ENCODE measurements at places on chromosomes 13 and 19.

GRCh38 chr13:40120781-40121180, 465.3 kb downstream of the COG6 start:
- peaks cover 7% of the 10 kb centered on the region for H3K4me1 ChIP-seq
- H3K27ac ChIP-seq = no peak overlapping the region
- H3K4me3 ChIP-seq = no peak overlapping the region
- no peaks in the 10 kb centered on the region for H3K36me3 ChIP-seq
- no peaks in the 10 kb centered on the region for H3K27me3 ChIP-seq

DNA sequence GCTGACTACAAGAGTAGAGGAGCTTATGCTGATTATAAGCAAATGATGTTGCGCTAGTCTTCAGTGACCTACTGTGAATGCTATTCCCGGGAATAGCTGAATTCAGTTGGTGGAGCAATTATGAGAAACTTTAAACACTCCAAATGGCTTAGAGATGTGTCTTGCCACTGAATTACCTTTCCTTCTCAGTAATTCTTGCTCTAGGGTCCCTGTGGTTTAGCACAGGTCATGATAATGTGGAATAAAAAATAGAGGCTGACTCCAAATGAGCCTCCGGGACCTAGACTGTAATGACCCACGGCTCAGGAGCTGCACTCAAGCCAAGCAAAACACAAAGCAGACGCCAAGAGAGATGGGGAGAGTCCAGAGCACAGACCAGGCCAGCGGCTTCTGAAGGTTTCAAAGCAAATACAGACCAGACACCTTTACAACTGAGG, 124.7 kb downstream of the RGCC start:
- no peak overlapping the region for H3K4me3 ChIP-seq
- H3K36me3 ChIP-seq = peaks cover 10% of the 10 kb centered on the region
- no peaks in the 10 kb centered on the region for H3K4me1 ChIP-seq
- no peak overlapping the region for H3K27ac ChIP-seq

DNA sequence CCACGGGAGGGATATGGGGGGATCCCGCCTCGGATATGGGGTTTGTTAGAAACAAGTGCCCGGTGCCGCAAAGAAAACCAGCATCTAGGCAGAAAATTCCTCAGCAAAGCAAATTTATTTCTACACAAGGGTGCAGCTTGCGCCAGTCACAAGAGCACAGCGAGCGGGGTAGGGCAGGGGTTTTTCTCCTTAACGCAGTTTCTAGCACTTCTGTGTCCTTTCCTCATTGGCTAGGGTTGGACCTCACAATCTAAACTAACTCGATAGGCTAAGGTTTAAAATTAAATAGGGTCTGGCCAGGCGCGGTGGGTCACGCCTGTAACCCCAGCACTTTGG, 595 bp downstream of the ZNF440 start:
- peaks cover 4% of the 10 kb centered on the region for H3K4me1 ChIP-seq
- H3K27me3 ChIP-seq = no peaks in the 10 kb centered on the region

DNA sequence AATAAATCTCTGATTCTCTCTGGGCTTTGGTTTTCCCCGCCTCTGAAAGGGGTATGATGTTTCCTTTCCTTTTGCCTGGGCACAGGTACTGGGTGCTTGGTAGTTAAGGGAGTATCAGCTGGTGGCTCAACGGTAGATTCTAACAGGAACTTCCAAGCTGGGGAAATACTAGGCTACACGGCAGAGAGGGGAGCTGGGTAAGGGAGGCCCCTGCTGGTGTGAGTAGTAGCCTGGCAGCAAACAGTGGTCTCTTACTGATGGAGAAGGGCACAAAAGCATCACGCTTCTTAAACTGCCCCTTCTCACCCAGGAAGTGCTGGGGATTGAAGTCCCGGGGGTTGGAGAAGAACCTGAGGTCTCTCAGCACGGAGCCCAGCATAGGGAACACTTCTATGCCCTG, 26.9 kb upstream of the CYP2A7 start:
- DNase-seq = no peak
- no peaks in the 10 kb centered on the region for H3K27me3 ChIP-seq
- H3K4me1 ChIP-seq = no peaks in the 10 kb centered on the region
- H3K36me3 ChIP-seq = no peaks in the 10 kb centered on the region
- H3K27ac ChIP-seq = no peak overlapping the region
- H3K4me3 ChIP-seq = no peak overlapping the region

- H3K27ac ChIP-seq = no peak overlapping the region
- no peaks in the 10 kb centered on the region for H3K27me3 ChIP-seq
- H3K4me1 ChIP-seq = no peaks in the 10 kb centered on the region
- no peaks in the 10 kb centered on the region for H3K36me3 ChIP-seq
- H3K4me3 ChIP-seq = no peak overlapping the region
Measured at GRCh38 chr19:10278935-10279334, 7.8 kb upstream of the ICAM4 start.

DNA sequence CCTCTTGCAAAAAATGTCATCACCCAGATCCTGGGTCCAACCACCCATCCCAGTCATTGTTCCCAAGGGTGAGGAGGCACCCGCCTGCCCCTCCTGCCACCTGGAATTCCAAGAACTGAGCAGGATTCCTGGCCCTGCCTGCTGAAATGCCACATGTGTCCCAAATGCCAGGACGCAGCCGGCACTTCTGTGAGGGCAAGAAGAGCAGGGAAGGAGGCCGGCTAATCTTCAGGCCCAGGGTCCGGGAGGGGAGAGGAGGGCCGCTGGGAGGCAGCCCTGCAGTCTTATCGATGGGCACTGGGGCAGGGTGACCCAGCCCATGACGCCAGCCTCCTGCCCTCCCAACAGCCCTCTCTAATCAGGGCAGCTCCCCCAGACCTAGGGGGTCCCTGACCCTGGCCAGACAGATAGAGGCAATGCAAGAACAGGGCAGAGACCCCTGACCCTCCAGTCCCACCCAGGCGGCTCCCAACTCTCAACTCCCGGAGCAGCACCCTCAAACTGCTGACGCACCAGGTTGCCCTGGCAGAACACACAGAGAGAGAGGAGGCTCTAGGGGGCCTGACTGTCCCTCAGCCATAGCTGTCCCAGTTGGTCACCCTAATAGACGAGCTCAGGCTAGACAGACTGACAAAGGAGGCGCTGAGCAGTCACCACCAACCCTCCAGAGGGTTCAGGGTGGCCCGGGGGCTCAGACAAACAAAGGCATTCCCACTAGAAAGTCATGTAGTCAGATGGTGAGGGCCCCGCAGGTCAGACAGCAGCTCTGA, 1.5 kb downstream of the MFSD12 start:
- H3K27ac ChIP-seq = no peak overlapping the region
- peak overlapping the region; percentile 85 for H3K4me3 ChIP-seq
- no peaks in the 10 kb centered on the region for H3K27me3 ChIP-seq
- no peaks in the 10 kb centered on the region for H3K36me3 ChIP-seq
- no peaks in the 10 kb centered on the region for H3K4me1 ChIP-seq
- no peak for DNase-seq

DNA sequence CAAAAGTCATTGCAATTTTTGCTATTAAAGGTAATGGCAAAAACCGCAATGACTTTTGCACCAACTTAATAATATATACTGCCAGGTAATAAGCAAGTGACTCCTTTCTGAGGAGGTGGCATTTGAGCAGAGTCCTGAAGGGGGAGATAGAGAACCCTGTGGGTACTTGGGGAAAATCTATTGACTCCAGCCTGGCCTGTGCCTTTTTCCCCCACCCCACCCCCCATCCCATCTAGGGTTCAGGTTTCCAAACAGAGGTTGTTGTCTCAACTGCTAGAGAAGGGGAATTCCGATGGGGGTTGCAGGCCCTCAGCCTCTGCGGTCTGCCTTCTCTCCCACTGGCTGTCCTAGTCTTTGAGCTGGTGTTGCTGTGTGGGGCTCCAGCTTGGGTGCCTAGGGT, 11.5 kb downstream of the S1PR2 start:
- H3K4me1 ChIP-seq = no peaks in the 10 kb centered on the region
- H3K36me3 ChIP-seq = no peaks in the 10 kb centered on the region
- H3K27ac ChIP-seq = no peak overlapping the region
- peak; percentile 83 for DNase-seq
- no peaks in the 10 kb centered on the region for H3K27me3 ChIP-seq

DNA sequence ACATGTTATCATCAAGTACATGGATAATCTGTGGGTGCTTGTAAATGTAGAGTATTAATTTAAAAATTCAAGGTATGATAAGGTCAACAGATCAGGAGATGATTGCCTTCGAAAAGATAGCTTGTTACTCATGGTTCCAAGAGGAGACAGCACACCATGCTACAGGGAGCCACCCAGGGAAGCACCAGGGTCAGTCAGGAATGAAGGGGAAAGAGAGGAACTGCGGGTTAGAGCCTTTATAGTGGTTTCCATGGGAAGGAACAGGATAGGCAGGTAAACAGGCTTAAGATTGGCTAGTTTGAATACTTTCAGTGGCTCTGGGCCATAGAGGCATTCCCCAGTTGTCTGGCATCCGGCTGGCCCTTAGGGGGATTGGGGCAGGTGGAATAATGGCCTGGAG, 74.2 kb upstream of the SERTM1 start:
- no peak overlapping the region for H3K27ac ChIP-seq
- no peak overlapping the region for H3K4me3 ChIP-seq
- no peaks in the 10 kb centered on the region for H3K36me3 ChIP-seq
- H3K4me1 ChIP-seq = no peaks in the 10 kb centered on the region

GRCh38 chr13:35255241-35255640, 221.2 kb downstream of the MAB21L1 start:
- no peaks in the 10 kb centered on the region for H3K4me1 ChIP-seq
- H3K27me3 ChIP-seq = no peaks in the 10 kb centered on the region
- no peaks in the 10 kb centered on the region for H3K36me3 ChIP-seq
- no peak for DNase-seq
- H3K27ac ChIP-seq = no peak overlapping the region
- H3K4me3 ChIP-seq = no peak overlapping the region

DNA sequence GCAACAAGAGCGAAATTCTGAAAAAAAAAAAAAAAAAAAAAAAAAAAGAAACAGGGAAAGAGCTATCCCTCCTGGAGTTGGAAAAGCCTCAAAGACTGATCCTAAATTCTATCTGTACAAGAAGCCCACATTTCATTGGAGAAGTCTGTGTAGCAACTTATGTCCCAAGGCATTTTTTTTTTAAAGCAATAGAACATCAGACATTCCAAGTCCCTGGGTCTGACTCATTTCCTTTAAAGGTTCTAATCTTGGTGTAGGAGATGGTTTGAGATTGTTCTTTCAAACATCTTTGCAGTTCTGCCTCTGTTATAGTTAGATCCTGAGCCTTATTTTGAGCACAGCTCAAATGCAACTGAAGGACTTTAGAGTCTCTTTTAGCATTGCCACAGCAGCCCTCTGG, 706.5 kb upstream of the MIR17HG start:
- no peaks in the 10 kb centered on the region for H3K36me3 ChIP-seq
- no peak for DNase-seq
- H3K27ac ChIP-seq = no peak overlapping the region
- H3K4me3 ChIP-seq = no peak overlapping the region

Measured in endodermal cell (in vitro differentiated cells).